Cortex of kidney (tissue), 1 donor: ENCODE measurements at places on chromosomes 4 and X.

DNA sequence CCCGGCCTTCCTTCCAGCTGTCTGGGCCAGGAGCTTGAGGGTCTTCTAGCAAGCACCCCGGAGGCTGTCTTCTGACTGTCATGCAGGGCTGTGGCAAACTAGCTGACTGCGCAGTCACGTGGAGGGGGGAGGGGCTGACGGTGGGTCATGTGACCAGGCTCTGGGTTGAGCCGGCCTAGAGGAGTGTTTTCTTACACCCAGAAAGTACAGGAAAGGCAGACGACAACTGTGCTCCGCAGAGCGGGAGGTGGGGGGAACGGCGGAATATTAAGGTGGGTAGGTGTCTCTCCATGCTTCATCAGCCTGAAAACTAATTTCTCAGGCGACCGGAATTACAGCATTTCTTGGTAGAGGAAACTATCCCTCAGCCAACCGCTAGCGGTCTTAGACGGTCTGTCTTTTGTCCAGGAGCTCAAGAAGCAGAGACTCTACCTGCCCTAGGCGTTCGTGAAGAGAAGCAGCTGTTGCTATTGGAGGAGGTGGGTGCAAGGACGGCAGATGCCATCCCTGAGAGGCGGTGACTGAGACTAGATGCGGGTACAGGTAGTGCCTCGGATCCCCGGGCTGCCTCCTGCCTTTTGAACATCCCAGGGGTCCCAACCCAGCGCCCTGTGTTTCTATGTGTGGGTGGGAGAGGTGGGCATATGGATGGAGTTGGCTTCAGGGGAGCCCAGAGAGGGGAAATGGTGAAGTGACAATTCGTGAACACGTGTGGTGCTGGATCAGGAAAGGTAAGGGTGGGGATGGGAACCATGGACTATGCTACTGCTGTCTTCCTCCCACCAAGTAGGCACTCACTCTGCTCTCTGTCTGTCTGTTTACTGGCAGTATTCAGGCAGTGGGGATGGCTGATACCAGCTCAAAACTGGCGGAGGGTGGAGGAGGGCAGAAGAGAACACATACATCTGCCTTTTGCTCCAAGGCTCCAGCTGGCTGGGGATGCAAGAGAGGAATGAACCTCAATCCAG lies 8.8 kb downstream of the GPRASP1 start:
- DNase-seq: no peak

DNA sequence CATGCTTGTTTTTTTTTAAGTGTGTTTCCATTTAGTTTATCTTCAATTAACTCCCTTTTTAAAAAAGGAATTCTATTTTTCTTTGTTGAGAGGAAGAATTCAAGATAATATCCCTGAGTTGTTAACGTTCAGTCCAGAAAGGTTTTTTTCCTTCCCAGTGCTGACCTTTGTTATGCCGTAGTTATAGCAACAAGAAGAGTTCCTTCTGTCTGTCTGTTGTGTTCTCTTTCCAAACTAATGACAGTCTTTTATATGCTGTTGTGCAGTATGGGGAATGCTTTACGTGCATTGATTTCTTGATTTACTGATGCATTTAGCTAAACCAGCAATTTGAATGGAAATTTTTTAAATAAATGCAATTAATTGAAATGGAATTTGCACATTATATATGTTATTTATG lies 6.6 kb upstream of the CXXC4 start:
- no peak for DNase-seq

GRCh38 chr4:177297785-177298391 lies 11.8 kb upstream of the NEIL3 start:
- DNase-seq: no peak

DNA sequence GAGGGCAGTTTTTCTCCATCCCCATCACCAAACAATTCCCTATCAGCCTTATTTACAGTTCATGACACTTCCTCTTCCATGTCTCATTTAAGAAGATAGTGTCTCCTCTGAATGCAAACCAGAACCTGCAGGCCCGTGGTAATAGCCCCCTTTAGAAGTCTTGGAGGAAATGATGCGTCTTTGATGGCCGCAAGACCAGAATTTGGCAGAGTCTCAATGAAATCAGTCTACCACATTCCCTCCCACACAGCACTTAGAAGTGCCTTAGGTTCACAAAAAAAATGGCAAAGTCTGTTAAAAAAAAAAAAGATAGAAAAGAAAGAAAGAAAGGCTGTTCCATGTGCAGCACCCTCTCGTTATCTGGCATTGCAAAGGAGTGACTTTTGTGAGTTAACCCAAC lies 2.1 kb upstream of the KDR start:
- no peak for DNase-seq

- DNase-seq: no peak
Observed at GRCh38 chr4:15303052-15303641, 124.7 kb upstream of the C1QTNF7 start.

DNA sequence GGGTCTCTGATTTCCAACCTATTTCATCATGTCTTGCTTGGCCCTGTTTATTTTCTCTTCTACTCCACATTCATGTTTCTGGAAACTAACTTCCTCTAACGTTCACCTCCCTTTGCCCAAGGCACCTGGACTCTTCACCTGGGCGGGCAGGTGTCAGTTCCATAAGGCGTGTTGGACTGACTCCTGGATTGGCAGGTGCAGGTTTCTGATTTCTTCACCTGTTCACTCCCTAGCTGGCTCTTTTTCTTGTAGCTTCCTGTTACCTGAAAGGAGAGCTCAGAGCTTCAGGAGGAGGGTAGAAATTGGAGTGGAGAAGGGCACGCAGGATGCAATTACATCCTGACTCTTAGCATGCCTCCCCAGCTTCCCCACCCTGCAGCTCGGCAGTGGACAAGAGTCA lies 350.8 kb upstream of the KLF3 start:
- no peak for DNase-seq

DNA sequence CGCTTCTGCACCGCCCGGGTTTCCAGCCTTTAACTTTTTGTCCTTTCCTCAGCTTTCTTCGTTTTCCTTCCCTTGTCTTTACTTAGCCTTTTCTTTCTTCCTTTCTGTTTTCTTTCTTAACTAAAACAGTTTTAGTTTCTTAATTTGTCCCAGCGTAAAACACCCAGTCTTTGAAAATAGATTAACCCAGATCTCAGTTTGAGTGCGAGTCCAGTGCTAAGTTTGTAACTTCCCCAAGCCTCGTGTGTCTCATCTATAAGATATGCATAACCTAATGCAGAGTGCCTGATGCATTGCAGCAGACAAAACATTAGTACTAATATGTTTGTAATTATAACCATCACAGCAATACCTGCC lies 460 bp upstream of the GEMIN8 start:
- no peak for DNase-seq

DNA sequence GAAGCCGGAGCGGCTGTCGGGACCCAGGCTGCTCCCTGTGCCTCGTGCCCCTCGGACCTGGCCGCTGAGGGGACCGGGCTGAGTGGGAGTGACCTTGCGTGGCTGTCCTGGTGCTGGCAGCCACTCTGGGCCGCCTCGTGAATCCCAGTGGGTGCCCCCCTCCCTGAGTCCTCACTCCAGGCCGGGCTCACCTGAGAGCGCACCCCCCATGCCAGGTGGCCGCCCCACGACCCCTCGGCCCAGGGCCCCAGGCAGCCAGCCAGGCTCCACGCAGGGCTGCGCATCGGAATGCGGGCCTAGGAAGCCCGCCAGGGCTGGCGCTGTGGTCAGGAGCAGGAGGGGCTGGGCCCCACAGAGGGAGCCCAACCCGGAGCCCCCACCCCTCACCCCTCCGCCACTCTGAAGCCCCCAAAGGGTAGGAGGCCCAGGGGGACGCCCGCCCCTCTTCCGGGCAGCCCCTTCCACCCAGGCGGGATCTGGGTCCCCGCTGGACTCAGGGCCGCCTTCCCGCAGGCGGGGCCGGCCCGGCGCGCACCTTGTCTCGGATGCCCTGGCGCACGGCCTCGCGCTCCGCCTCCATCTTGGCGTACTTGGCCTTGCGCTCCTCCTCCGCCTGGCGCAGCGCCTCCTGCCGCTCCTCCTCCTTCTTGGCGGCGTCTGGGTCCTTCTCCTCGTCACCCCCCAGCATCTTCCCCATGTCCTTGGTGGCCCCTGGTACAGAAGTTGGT lies 33.9 kb downstream of the CPLX1 start:
- DNase-seq: no peak

- peak; percentile 28 for DNase-seq
Observed at GRCh38 chrX:38327007-38327774, at the start of gene RPGR. Gene RPGR, minus strand, starts transcription at chrX:38327509. Its CDS starts 142 bp downstream, at chrX:38327367.

GRCh38 chr4:807792-808191 lies 18.1 kb downstream of the CPLX1 start:
- no peak for DNase-seq

DNA sequence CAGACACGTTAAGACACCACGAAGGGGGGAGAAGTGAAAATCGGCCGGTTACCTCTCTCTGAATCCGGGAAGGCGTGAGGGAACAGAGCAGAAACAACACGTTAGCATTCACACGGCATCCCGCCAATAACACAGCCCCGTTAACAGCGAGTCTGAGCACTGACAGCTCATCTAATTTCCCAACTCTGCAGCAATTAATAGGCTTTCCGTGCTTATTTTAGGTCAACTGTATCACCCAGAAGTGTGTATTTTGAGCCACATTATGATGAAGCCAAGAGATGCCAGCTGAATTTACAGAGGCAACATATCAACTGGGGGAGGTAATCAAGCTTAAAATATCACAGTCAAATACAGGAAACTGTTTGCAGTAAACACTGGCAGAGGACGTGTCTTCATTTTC lies 92.6 kb downstream of the NSUN7 start:
- DNase-seq: no peak

GRCh38 chrX:110257889-110258288 lies 60.0 kb downstream of the AMMECR1 start:
- no peak for DNase-seq

DNA sequence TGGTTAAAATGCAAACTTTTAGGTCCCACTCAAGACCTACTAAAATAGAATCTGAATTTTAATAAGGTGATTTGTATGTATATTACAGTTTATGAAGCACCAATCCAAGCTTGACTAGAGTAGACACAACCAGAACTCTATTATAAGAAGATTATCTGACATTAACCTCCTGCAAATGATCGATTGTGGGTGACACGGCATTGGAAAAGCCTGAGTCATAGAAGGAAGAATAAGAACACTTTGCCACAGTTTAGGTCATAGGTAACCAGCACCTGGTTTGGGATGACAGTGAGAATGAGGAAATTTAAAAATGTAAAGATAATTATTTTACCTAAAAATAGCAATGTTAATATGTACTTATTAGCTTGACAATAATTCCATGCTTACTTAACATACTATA lies 15.2 kb downstream of the PDGFC start:
- DNase-seq: no peak

DNA sequence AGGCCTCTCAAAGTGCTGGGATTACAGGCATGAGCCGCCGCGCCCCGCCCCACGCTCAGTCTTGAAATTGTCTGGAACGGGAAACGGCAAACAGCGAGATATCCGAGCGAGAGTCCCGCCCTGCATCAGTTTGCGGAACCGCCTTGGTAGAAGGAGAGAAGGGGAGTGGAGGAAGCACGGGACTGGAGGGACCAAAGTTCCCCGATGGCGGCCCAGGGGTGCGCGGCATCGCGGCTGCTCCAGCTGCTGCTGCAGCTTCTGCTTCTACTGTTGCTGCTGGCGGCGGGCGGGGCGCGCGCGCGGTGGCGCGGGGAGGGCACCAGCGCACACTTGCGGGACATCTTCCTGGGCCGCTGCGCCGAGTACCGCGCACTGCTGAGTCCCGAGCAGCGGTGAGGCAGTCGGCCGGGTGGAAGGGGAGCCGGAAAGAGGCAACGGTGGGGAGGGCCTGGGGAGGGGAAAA lies at the start of gene BST1:
BST1 (plus strand) TSS at position 125 of the 463 bp plus-strand sequence; CDS start at position 205, 80 bp downstream.
- peak; percentile 16 for DNase-seq

GRCh38 chr4:147589586-147589985 lies 27.6 kb upstream of the TMEM184C start:
- DNase-seq: no peak

DNA sequence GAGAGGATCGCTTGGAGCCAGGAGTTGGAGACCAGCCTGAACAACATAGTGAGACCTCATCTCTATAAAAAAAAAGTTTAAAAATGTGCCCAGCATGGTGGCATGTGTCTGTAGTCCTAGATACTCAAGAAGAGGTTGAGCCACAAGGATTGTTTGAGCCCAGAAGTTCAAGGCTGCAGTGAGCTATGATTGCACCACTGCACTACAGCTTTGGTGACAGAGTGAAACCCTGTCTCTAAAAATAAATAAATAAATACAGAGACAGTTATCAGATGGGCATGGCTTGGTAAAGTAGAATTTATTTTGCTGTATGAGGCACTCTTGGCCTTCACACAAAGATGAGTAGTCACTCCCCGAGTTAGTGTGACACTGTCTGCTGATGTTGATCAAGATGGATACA lies 54.1 kb upstream of the SPRY1 start:
- no peak for DNase-seq

- no peak for DNase-seq
Observed at GRCh38 chr4:15568821-15569220, 86.3 kb downstream of the FBXL5 start.

- DNase-seq: no peak
Observed at GRCh38 chr4:96602661-96603060, 762.8 kb downstream of the PDHA2 start.

GRCh38 chr4:127698789-127699200 lies 31.4 kb upstream of the SLC25A31 start:
- DNase-seq: no peak

GRCh38 chrX:153102418-153102817 lies 30.2 kb downstream of the PNMA6A start:
- no peak for DNase-seq

DNA sequence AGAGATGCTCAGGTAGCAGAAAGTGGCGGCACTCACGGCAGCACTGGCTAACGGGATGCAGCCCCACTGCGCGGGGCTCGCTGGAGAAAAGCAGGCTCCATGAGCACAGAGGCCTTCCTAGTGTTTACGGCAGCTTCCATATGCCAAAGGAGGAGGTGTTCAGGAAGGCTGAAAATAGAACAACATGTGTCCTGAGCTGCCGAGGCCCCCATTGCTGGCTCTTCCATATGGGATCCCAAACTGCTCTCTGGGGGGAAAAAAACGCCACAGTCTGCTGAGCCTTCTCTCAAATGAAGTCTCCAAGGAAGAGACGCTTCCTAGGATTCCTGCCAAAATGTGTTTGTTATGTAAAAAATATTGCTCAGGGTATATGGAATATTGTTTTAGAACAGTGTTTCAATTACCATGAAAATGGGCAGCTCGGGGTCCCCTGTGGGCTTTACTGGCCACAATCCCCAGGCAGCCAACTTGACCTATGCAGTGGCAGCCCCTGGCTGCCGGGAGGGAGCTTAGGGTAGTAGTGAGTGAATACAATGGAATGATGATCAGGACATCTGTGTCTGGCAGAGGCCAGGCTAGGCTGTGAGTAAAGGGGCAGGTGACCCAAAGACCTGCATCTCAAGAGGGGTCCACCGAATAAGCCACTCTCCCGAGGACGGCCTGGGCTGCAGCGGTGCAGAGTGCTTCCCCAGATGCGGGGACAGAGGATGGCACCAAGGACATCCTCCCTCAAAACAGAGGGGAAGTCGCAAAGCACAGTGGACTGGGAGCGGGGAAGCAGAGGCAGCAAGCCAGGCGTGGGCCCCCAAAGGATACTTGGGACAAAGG lies 170.1 kb downstream of the AFAP1 start:
- DNase-seq: no peak

GRCh38 chrX:4925911-4926310 lies 1212.5 kb upstream of the PRKX start:
- no peak for DNase-seq

GRCh38 chr4:6619116-6619465 lies 21.4 kb upstream of the MRFAP1 start:
- no peak for DNase-seq
